ENCODE measurements at places on chromosomes 13 and 19.

- DNase-seq, result peak; percentile 62
Observed at GRCh38 chr19:12574036-12574435, 22.8 kb upstream of the ZNF564 start.

GRCh38 chr13:110518226-110518525 is 43.3 kb downstream of the RAB20 start:
- no peak for DNase-seq

- DNase-seq, result no peak
Observed at GRCh38 chr19:32309711-32310390, 35.6 kb upstream of the ZNF507 start.

DNA sequence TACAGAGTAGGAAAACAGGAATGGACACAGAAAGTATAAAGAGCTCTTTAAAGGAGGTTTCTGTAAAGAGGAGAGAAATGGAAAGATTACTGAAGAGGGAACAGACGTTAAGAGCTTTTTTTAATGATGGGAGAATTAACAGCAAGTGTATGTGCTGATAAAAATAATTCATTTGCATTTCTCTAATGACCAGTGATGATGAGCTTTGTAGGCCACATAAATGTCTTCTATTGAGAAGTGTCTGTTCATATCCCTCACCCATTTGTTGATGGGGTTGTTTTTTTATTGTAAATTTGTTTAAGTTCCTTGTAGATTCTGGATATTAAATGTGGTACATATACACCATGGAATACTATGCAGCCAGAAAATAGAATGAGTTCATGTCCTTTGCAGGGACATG is 40.0 kb downstream of the MYO16 start:
- no peak for DNase-seq

- no peak for DNase-seq
Observed at GRCh38 chr19:48737360-48737998, 2.9 kb downstream of the RASIP1 start.

DNA sequence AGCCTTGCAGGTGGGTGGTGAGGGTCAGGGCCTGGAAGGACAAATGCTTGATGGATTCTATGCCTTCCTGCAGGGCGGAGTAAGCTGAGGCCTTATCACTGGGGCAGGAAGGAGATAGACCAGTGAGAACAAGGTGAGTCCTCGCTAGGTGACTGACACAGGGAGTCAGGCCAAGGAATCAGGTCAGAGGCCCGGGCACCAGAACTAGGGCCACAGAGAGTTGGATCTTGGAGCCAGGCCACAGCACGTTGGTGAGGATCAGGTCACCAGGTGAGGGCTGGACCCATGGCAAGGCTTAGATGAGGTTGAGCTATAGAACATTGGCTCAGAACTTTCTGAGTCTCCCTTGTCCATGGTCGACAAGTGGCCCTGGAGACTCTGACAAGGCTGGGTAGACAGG is 328.2 kb downstream of the FOXO1 start:
- no peak for DNase-seq

GRCh38 chr19:18261474-18261873 is 12.8 kb downstream of the IQCN start:
- DNase-seq, result no peak

- peak; percentile 55 for DNase-seq
Observed at GRCh38 chr13:40961214-40961613, 57.9 kb downstream of the ELF1 start.

DNA sequence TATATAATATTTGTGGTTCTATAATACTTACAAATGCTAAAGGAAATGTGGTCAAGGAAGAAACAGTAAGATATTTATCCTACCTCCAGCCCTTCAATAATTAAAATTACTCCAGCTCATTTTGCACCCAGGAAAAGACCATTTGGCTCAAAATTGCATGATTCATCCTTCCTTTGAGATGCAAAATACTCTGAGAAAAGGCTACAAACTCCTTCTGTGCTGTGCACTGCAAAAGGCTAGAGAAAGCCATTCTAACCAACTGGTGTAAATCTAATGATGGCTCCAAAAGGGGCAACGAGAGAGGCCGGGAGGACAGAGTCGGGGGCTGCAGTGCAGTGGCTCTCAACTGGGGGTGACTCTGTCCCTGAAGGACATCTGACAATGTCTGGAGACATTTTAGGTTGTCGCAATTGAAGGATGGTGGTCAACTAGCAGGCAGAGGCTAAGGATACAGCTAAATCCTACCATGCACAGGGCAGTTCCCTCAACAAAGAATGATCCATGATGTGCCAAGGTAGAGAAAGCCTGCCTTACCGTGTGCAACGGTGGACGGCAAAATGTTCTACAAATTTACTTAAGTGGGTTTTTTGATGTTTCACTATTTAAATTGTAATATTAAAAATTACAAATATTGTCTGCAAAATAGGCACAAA is 32.6 kb downstream of the SLC7A1 start:
- DNase-seq, result no peak

DNA sequence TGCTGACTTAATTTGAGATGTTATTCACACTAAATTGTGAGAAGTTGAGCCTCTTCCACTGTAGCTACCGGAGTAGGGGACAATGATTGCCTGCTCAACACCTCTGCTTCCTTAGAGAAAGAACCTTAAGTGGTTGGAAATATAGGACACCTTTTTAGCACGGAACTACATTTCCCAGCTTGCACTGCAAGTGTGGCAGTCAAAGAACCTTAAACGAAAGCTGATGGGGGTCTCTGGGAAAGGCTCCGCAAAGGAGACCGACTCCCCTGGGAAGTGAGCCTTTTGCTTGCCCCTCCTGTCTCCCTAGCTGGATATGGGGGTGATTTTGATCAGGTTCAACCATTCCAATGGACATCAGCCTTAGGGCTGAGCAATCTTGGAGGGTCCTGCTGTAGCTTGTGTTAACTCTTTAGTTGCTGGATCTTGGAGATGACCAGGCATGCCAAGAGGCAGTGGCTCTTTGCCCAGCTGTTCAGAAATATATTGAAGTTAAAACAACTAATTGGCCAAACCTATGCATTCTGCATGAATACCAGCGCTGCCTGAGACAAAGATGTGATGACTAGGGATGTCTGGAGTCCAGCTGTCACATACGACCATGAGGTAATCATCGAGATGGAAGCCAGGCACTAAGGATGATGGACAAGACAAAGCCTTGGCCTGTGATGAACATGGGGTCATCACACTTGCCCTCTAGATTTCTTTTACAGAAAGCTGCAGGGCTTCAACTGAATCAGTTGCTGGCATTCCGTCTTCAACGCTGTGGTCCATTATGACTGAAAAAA is 286.5 kb downstream of the FOXO1 start:
- no peak for DNase-seq

GRCh38 chr19:55071129-55071502 is 4.6 kb upstream of the EPS8L1 start:
- no peak for DNase-seq

- DNase-seq, result peak; percentile 55
Observed at GRCh38 chr19:32748497-32748896, 28.9 kb downstream of the TDRD12 start.

DNA sequence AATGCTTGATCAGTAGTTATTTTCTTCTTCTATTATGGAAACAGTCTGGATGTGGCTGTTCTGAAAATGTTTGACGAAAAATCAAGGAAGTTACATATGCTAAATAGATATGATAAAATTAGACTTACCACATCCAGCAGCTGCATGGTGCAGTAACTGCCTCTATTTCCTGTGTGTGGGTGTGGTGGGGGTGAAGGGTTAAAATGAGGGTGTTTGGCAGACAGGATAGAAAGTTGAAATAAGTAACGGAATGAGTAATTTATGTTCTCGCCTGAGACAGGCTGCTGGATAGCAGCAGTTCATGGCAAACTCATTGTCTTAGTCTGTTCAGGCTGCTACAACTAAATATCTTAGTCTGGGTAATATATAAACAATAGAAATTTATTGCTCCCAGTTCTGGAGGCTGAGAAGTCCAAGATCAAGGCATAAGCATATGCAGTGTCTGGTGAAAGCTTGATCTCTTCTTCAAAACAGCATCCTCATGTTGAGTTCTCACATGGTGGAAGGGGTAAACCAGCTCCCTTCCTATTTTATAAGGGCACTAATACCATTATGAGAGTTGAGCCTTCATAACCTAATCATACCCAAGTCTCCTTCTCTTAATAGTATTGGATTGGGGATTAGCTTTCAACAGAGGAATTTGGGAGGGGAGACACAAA is 1248.9 kb downstream of the SLITRK5 start:
- DNase-seq, result peak; percentile 59

DNA sequence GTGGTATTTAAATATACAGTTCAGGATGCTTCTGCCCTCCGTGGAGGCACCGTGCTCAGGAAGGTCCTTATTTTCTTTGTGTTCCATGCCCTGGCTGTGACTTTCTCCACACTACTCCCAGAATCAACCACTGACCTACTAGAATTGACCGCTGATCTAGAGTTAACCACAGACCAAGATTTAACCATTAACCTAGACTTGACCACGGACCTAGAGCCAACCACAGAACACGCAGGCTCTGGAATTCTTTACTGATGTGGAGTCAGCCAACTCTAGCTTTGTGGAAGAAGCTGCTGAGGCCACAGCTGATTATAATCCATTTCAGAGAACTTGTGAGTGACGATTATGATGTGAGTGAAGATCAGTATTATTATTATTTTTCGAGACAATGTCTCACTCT is 18.0 kb downstream of the GTF2F2 start:
- DNase-seq, result no peak

- DNase-seq, result no peak
Observed at GRCh38 chr13:64007339-64007738, 2591.7 kb upstream of the PCDH20 start.

- no peak for DNase-seq
Observed at GRCh38 chr19:13425151-13425550, 81.1 kb downstream of the CACNA1A start.

DNA sequence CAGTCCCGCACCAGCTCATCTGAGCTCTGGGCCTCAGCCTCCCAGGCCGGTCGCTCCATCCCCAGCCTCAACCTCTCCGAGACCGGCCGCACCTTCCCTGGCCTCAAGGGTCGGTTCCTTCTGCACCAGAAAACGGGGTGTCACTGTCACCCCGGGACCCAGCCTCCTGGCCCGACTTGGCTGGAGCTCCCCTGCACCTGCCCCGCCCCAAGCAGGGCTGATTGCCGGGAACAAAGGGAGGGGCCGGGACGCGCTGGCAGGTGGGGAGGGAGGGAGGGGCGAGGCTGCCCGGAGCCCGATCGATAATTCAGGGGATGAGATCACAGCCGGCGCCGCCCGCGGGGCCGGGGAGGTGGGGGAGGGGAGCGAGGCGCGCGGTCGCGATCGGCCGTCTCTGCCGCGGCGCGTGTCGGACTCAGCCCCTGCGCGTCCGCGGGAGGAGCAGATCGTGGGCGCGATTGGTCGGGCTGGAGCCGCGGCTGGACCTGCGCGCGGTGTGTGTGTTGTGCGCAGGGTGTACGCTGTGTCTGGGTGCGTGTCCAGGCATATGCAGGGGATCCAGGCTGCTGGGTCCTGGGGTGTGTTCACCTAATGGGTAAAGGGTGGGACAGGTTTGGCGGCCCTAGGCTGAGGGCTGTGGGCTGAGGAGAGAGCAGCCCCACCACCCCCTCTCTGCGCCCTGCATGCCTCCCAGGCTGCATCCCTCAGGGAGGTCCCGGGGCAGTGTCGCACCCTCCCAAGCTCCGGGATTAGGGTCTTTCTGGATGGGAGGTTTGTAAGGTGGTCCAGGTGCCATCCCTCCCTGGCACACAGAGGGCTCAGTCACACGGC is 1.1 kb upstream of the SHC2 start:
- no peak for DNase-seq

- DNase-seq, result no peak
Observed at GRCh38 chr13:98831236-98831635, 78.8 kb upstream of the SLC15A1 start.
